Uterus (tissue), 4 donors: ENCODE measurements at places on chromosomes 5 and 9. TPM values are rescaled to one million over a fixed set of nuclear protein-coding genes. Genes with fewer than 3 reads are reported as not detected.

GRCh38 chr5:134111741-134112647 lies 2.5 kb upstream of the TCF7 start:
- H3K27me3 ChIP-seq: no peaks in the 10 kb centered on the region
- H3K4me1 ChIP-seq: peaks cover 10% of the 10 kb centered on the region
- no peak for DNase-seq
- H3K4me3 ChIP-seq: no peak overlapping the region
- no peak overlapping the region for H3K27ac ChIP-seq

- no peak for DNase-seq
- no peaks in the 10 kb centered on the region for H3K27me3 ChIP-seq
- H3K4me1 ChIP-seq: no peaks in the 10 kb centered on the region
- no peak overlapping the region for H3K27ac ChIP-seq
- no peak overlapping the region for H3K4me3 ChIP-seq
Observed at GRCh38 chr5:84696651-84697050, 312.0 kb upstream of the EDIL3 start.

Gene NR2F1
- 55.0 TPM for total RNA-seq

Gene IFNA16
- total RNA-seq: not detected

GRCh38 chr5:115522832-115523403 lies 21.7 kb downstream of the FEM1C start:
- no peak overlapping the region for H3K27ac ChIP-seq
- no peaks in the 10 kb centered on the region for H3K36me3 ChIP-seq
- H3K4me3 ChIP-seq: no peak overlapping the region
- H3K4me1 ChIP-seq: no peaks in the 10 kb centered on the region
- DNase-seq: no peak

- H3K36me3 ChIP-seq: no peaks in the 10 kb centered on the region
- H3K4me1 ChIP-seq: no peaks in the 10 kb centered on the region
- no peaks in the 10 kb centered on the region for H3K27me3 ChIP-seq
- H3K4me3 ChIP-seq: no peak overlapping the region
Observed at GRCh38 chr9:91416096-91416712, 7.4 kb downstream of the NFIL3 start.

DNA sequence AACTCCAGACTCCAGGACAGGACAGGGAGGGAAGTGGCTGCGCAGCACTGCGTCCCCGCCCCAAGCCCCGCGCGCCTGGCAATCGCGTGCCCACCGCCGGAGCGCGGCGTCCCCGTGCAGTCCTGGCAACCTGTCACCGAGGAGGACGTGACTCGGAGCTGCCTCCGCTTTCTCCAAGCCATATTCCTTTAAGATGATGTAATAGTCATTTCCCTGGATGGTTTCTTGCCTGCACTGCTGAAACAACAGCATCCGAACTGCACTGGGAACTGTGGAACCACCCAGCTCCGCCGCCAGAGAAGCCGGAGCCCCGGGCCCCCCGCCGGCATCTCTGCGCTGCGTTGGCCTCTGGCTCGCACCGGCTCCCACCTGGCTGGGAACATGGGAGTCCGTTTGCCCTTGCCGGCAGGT lies 34.5 kb downstream of the KCTD16 start:
- no peak overlapping the region for H3K27ac ChIP-seq
- no peaks in the 10 kb centered on the region for H3K36me3 ChIP-seq
- peaks cover 3% of the 10 kb centered on the region for H3K4me1 ChIP-seq
- DNase-seq: peak; percentile 30
- H3K4me3 ChIP-seq: peak overlapping the region; percentile 16

- no peaks in the 10 kb centered on the region for H3K27me3 ChIP-seq
- no peak overlapping the region for H3K27ac ChIP-seq
- H3K4me3 ChIP-seq: no peak overlapping the region
Observed at GRCh38 chr9:2163231-2163885, 148.2 kb downstream of the SMARCA2 start.

GRCh38 chr9:34328500-34328986 lies 525 bp downstream of the KIF24 start:
- H3K27ac ChIP-seq: peak overlapping the region; percentile 76
- no peaks in the 10 kb centered on the region for H3K36me3 ChIP-seq
- peak overlapping the region; percentile 53 for H3K4me3 ChIP-seq
- H3K4me1 ChIP-seq: no peaks in the 10 kb centered on the region
- no peaks in the 10 kb centered on the region for H3K27me3 ChIP-seq

DNA sequence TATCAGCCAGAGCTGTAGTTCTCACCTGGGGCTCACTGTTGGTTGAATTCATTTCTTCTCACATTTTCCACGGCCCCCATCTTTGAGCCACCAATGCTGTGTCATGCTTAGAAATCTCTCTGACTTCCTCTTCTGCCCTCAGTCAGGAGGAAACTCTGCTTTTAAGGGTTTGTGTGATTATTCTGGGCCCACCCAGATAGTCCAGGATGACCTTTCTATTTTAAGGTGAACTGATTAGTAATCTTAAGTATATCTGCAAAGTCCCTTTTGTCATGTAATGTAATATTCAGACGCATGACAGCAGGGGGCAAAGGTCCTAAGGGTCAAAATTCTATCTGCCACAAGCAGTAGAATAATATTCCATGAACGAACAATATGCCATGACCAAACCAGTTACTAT lies 88.4 kb downstream of the AK8 start:
- H3K36me3 ChIP-seq: no peaks in the 10 kb centered on the region
- no peak overlapping the region for H3K4me3 ChIP-seq
- no peaks in the 10 kb centered on the region for H3K4me1 ChIP-seq
- H3K27me3 ChIP-seq: no peaks in the 10 kb centered on the region
- no peak for DNase-seq
- no peak overlapping the region for H3K27ac ChIP-seq

- no peak for DNase-seq
- no peak overlapping the region for H3K27ac ChIP-seq
- no peaks in the 10 kb centered on the region for H3K27me3 ChIP-seq
- no peak overlapping the region for H3K4me3 ChIP-seq
- H3K36me3 ChIP-seq: no peaks in the 10 kb centered on the region
Observed at GRCh38 chr5:112049738-112050137, 292.7 kb upstream of the NREP start.

DNA sequence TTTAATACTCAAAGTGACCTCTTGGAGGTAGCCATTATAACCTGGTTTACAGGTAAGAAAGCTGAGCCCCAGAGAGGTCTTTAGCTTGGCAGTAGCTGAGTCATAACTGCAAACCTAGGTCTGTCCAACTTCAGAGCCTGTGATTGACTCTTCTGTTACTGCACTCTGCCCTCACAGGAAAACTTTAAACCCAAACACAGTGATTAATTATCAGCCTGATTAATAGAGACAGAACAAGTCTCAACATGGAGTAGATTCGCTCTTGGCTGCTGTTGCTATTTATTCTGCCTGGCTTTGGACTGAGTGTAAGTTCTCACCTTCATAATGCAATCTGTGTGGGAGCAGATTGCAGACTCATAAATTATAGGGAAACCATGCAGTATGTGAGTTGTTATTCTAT lies 27.4 kb upstream of the TXN start:
- no peak overlapping the region for H3K27ac ChIP-seq
- no peak for DNase-seq
- H3K36me3 ChIP-seq: no peaks in the 10 kb centered on the region
- H3K27me3 ChIP-seq: no peaks in the 10 kb centered on the region
- no peak overlapping the region for H3K4me3 ChIP-seq

GRCh38 chr5:39846144-39846543 lies 421.4 kb upstream of the DAB2 start:
- no peak overlapping the region for H3K27ac ChIP-seq
- H3K4me1 ChIP-seq: no peaks in the 10 kb centered on the region
- H3K27me3 ChIP-seq: no peaks in the 10 kb centered on the region
- H3K4me3 ChIP-seq: no peak overlapping the region

GRCh38 chr9:81557452-81558090 lies 131.8 kb downstream of the TLE1 start:
- no peak for DNase-seq
- H3K36me3 ChIP-seq: no peaks in the 10 kb centered on the region
- H3K4me3 ChIP-seq: no peak overlapping the region
- H3K4me1 ChIP-seq: no peaks in the 10 kb centered on the region
- peak overlapping the region; percentile 59 for H3K27ac ChIP-seq

Gene RAB3C
- 2.1 TPM for total RNA-seq

- H3K27ac ChIP-seq: peak overlapping the region; percentile 94
- no peaks in the 10 kb centered on the region for H3K36me3 ChIP-seq
- peak overlapping the region; percentile 82 for H3K4me3 ChIP-seq
- H3K27me3 ChIP-seq: no peaks in the 10 kb centered on the region
- no peaks in the 10 kb centered on the region for H3K4me1 ChIP-seq
Observed at GRCh38 chr9:4680750-4681149, 1.4 kb downstream of the CDC37L1 start.

Gene CDH12
- 0.37 TPM for total RNA-seq

GRCh38 chr5:61026004-61026403 lies 81.0 kb downstream of the NDUFAF2 start:
- no peaks in the 10 kb centered on the region for H3K36me3 ChIP-seq
- no peaks in the 10 kb centered on the region for H3K27me3 ChIP-seq
- H3K27ac ChIP-seq: no peak overlapping the region
- no peaks in the 10 kb centered on the region for H3K4me1 ChIP-seq
- no peak overlapping the region for H3K4me3 ChIP-seq
- DNase-seq: no peak

- no peak for DNase-seq
- H3K27ac ChIP-seq: no peak overlapping the region
- no peak overlapping the region for H3K4me3 ChIP-seq
- no peaks in the 10 kb centered on the region for H3K36me3 ChIP-seq
- no peaks in the 10 kb centered on the region for H3K4me1 ChIP-seq
Observed at GRCh38 chr5:158456241-158456640, 597.3 kb upstream of the CLINT1 start.

Gene TRPM6
- total RNA-seq: 2.3 TPM

Gene KLF9
- 19.1 TPM for total RNA-seq

GRCh38 chr5:7873216-7873615 lies 4.3 kb downstream of the MTRR start:
- H3K4me1 ChIP-seq: no peaks in the 10 kb centered on the region
- no peak overlapping the region for H3K27ac ChIP-seq
- no peak overlapping the region for H3K4me3 ChIP-seq
- H3K36me3 ChIP-seq: no peaks in the 10 kb centered on the region
- no peak for DNase-seq

Gene MTAP
- 3.6 TPM for total RNA-seq

Gene C6
- not detected for total RNA-seq

Gene OR13D1
- not detected for total RNA-seq

- no peaks in the 10 kb centered on the region for H3K36me3 ChIP-seq
- H3K27me3 ChIP-seq: no peaks in the 10 kb centered on the region
- no peak overlapping the region for H3K27ac ChIP-seq
Observed at GRCh38 chr5:114319821-114320220, 42.0 kb upstream of the KCNN2 start.

GRCh38 chr5:174514983-174515394 lies 209.4 kb upstream of the MSX2 start:
- H3K27me3 ChIP-seq: no peaks in the 10 kb centered on the region
- H3K36me3 ChIP-seq: no peaks in the 10 kb centered on the region
- no peaks in the 10 kb centered on the region for H3K4me1 ChIP-seq
- H3K4me3 ChIP-seq: no peak overlapping the region

Gene TAF11L9
- not detected for total RNA-seq

Gene ARID3C
- not detected for total RNA-seq

DNA sequence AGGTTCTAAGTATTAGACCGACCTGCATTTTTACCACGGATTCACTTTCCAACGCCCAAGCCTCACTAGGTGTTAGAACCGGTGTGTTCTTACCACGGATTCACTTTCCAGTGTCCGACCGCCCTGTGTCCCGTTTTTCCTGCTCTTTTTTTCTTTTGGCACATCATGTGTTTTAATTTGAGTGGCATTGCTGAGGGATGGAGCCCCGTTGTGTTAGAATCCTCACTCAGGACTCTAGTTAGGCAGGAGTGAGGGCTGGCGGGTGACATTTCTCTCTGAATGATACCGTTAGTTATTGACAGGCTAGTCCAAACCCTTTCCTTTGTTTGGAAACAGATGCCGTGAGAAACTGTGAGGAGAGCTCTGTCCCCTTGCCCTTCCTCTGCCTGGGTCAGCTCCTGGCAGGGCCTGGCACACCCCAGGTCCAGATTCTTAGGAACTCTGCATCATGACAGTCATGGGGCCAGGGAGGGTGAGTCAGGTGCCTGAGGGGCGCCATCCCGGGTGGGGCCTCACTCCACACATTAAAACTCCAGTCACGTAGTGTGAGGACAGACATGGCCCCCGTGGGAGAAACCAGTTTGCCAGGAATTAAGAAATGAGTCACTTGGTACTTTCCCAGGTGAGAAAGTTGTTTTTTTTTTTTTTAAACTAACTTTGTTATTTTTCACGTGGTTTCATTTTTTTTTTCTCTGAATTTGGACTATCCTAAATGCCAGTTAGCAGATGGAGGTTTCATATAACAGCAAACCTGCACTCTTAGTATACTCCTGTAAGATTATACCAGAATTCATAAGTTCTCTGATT lies 15.8 kb downstream of the EXOC3 start:
- DNase-seq: peak; percentile 9
- no peaks in the 10 kb centered on the region for H3K27me3 ChIP-seq
- H3K27ac ChIP-seq: no peak overlapping the region
- no peak overlapping the region for H3K4me3 ChIP-seq
- H3K4me1 ChIP-seq: no peaks in the 10 kb centered on the region

Gene LHX6
- total RNA-seq: 19.5 TPM

Gene PCDHB10
- 8.3 TPM for total RNA-seq

DNA sequence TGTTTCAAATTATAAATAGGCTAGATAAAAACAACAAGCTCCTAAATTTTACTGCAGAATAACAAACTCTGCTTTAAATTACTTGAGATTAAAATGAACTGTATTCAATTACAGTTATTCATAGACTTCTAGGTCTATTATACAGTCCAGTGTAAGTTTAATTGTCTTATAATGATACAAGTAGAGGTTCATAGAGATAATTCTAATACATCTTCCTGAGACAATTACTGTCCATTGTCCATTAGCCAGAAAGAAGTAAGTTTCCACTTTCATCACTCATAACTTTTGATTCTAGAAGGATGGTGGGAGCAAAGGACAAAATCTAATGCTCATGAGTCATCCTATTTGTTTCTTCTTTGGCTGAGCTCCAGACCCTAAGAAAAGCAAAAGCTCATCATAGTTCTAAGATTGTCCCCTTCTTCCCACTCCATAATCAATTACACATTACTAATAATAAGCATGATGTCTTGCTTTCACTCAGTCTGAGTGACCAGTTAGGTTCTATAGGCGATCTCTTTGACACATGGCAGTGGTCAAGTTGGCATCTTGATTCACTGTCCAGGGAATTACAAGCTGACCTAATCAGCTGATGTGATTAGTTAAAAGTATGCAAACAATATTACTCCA lies 502.5 kb upstream of the IZUMO3 start:
- H3K36me3 ChIP-seq: no peaks in the 10 kb centered on the region
- H3K27me3 ChIP-seq: no peaks in the 10 kb centered on the region
- H3K4me3 ChIP-seq: no peak overlapping the region
- no peak for DNase-seq
- no peaks in the 10 kb centered on the region for H3K4me1 ChIP-seq

GRCh38 chr9:116318468-116319374 lies 165.1 kb downstream of the PAPPA start:
- no peak overlapping the region for H3K4me3 ChIP-seq
- peak; percentile 74 for DNase-seq
- peak overlapping the region; percentile 54 for H3K27ac ChIP-seq
- peaks cover 4% of the 10 kb centered on the region for H3K4me1 ChIP-seq

Gene SHOC1
- 1.0 TPM for total RNA-seq

DNA sequence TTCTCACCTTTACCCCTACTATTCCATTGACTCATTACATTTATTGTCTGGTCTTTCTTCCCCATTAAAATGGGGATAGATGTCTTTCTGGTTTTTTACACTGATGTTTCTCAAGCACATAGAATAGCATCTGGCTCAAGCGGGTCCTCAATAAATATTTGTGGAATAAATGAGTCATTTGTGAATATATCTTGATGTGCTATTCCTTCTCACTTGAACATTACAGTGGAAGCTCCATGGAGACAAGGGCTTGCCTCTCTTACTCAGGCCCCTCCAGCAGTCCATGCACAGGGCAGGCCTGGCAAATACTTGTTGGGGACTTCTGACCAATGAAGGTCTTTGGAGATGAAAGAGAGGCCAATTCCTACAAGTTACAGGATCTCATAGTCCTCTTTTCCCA lies 151.7 kb upstream of the TAS2R1 start:
- H3K27me3 ChIP-seq: no peaks in the 10 kb centered on the region
- DNase-seq: no peak
- no peak overlapping the region for H3K27ac ChIP-seq
